ENCODE measurements at places on chromosomes 16 and 17. TPM values are rescaled to one million over a fixed set of nuclear protein-coding genes. Genes with fewer than 3 reads are reported as not detected.

DNA sequence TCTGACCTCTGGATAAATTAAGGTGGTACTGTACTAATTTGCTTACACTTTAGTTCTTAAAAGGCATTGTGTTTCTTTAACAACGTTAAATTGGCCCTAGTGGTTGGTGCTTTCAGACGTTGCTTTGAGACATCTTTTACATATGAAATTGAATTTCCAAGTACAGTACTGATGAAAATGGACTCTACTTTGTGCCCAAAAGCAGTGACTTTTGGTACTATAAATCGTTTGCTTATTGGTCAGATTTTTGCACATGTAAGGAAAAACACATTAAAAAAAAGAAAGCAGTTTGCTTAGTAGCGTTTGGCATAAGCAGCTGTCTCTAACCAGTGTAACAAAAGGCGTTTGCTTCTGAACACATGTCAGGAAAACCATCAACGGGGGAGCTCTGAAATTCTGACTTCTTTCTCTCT is 139.6 kb downstream of the CDK5R1 start:
- peaks cover 4% of the 10 kb centered on the region for H3K4me1 ChIP-seq
- DNase-seq, result no peak
- no peaks in the 10 kb centered on the region for H3K27me3 ChIP-seq
- no peak overlapping the region for H3K27ac ChIP-seq
- no peaks in the 10 kb centered on the region for H3K36me3 ChIP-seq

- H3K36me3 ChIP-seq, result peaks cover 23% of the 10 kb centered on the region
- H3K27me3 ChIP-seq, result no peaks in the 10 kb centered on the region
- H3K4me3 ChIP-seq, result no peak overlapping the region
- H3K27ac ChIP-seq, result no peak overlapping the region
- no peaks in the 10 kb centered on the region for H3K4me1 ChIP-seq
- DNase-seq, result no peak
Observed at GRCh38 chr16:84659656-84660300, 11.5 kb downstream of the KLHL36 start.

DNA sequence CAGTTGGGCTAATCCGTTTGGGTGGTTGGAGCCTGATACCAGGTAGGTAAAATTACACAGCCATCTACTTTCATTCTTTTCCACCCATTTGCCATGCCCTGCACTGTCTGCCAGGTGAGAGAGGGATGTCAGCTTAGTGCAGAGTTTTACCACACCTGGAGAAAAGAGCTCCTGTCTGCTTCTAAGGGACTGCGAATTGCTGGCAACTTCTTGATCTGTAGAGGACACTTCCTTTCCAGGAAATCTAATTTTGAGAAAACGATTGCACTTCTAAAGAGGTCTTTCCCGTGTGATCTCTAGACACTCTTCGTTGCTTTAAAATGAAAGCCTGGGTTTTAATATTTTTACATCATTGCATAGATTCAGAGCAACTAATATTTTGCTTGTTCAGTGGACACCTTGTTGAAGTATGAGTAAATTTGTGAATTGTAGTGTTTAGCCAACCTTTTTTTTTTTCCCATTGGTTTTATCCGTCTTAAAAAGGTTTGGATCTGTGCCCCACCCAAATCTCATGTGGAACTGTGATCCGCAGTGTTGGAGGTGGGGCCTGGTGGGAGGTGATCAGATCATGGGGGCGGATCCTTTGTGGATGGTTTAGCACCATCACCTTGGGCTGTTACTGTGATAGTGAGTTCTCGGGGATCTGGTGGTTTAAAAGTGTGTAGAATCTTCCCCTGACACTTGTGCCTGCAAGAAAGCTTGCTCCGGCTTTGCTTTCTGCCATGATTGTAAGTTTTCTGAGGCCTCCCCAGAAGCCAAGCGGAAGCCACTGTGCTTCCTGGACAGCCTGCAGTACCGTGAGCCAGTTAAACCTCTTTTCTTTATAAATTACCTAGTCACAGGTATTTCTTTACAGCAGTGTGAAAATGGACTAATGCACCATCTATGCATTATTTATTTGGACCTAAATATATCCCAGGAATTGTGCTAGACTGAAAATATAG is 104.6 kb downstream of the PRKCA start:
- H3K27me3 ChIP-seq, result no peaks in the 10 kb centered on the region
- no peaks in the 10 kb centered on the region for H3K36me3 ChIP-seq
- no peak overlapping the region for H3K4me3 ChIP-seq
- DNase-seq, result no peak

Gene HS3ST4
- 3.3 TPM for total RNA-seq

- H3K27me3 ChIP-seq, result no peaks in the 10 kb centered on the region
- no peak overlapping the region for H3K4me3 ChIP-seq
- no peaks in the 10 kb centered on the region for H3K4me1 ChIP-seq
- H3K36me3 ChIP-seq, result no peaks in the 10 kb centered on the region
- no peak for DNase-seq
Observed at GRCh38 chr17:74099442-74100340, 103.8 kb upstream of the RPL38 start.

Gene ANKRD40CL
- total RNA-seq, result not detected

Gene CPPED1
- total RNA-seq, result 11.5 TPM

- H3K4me3 ChIP-seq, result no peak overlapping the region
- H3K27ac ChIP-seq, result no peak overlapping the region
- no peaks in the 10 kb centered on the region for H3K4me1 ChIP-seq
- H3K36me3 ChIP-seq, result no peaks in the 10 kb centered on the region
- no peaks in the 10 kb centered on the region for H3K27me3 ChIP-seq
Observed at GRCh38 chr16:57976331-57976796, 5.4 kb upstream of the CNGB1 start.

Gene MXRA7
- 21.3 TPM for total RNA-seq

Gene HID1
- total RNA-seq, result 15.1 TPM

GRCh38 chr17:61015966-61016365 is 338.3 kb downstream of the BCAS3 start:
- H3K27ac ChIP-seq, result no peak overlapping the region
- no peaks in the 10 kb centered on the region for H3K36me3 ChIP-seq
- H3K27me3 ChIP-seq, result no peaks in the 10 kb centered on the region
- no peak overlapping the region for H3K4me3 ChIP-seq
- H3K4me1 ChIP-seq, result no peaks in the 10 kb centered on the region

DNA sequence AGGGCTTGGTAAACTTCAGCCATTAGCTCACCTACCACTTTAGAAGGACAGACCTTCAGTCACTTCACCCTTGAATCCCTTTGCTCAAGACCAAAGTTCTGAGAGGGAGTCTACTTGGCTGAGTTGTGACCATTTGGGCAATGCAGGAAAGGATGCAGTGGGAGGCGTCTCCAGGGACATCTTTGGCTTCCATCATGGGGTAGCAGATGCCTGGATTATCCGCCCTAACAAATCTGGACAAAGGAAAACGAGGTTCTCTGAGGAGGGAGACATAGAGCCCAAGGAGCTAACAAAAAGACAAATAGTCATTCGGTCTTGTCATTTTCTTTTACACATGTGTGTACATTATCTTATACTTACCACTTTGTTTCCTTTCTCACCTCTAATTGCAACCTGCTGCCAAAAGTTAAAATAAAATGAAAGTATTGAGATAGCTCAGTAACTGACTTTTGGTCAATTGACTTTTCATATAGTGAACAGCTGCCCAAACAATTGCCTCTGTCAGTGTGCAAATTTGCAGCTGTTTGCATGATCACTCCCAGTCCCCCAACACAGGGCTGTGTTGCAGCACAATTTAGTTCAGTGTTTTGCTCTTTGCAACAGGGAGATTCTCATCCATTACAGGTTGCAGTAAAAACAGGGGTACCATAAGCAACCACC is 108.9 kb upstream of the EEF2KMT start:
- no peaks in the 10 kb centered on the region for H3K4me1 ChIP-seq
- no peaks in the 10 kb centered on the region for H3K27me3 ChIP-seq
- DNase-seq, result no peak
- no peaks in the 10 kb centered on the region for H3K36me3 ChIP-seq
- no peak overlapping the region for H3K4me3 ChIP-seq
